ENCODE measurements at places on chromosomes 3 and 15.
A peak's percentile ranks its signal among the peaks of the same experiment; 100 is the strongest.

DNA sequence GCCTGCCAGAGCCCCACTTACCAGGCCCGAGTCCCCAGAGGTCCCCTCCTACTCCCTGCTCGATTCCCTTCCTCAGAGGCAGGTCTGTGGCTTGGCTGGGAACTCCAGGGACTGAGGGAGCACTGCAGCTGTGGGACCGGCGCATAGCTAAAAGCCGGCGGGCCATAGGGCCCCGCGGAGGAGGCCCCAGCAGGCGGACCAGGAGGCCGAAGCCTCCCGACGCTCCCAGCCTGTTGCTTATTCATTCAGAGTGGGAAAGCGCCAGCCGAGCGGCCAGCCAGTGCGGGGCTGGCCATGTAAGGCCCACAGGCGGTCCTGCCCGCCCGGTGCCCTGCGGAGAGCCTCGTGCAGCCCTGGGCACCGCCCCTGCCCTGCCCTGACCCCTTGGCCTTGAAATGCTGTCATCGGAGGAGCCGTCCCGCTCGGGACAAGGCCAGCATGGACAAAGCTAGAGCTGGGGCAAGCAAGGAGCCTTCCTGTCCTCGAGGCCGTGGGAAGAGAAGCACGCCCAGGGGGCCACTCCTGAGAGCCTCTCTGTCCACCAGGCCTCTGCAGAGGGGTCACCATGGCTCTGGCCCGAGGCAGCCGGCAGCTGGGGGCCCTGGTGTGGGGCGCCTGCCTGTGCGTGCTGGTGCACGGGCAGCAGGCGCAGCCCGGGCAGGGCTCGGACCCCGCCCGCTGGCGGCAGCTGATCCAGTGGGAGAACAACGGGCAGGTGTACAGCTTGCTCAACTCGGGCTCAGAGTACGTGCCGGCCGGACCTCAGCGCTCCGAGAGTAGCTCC, at the start of gene LOXL1:
TSS of gene LOXL1 (plus strand) at position 244 of the 784 bp plus-strand sequence. CDS start at position 566, 322 bp downstream.
- DNase-seq, result no peak

DNA sequence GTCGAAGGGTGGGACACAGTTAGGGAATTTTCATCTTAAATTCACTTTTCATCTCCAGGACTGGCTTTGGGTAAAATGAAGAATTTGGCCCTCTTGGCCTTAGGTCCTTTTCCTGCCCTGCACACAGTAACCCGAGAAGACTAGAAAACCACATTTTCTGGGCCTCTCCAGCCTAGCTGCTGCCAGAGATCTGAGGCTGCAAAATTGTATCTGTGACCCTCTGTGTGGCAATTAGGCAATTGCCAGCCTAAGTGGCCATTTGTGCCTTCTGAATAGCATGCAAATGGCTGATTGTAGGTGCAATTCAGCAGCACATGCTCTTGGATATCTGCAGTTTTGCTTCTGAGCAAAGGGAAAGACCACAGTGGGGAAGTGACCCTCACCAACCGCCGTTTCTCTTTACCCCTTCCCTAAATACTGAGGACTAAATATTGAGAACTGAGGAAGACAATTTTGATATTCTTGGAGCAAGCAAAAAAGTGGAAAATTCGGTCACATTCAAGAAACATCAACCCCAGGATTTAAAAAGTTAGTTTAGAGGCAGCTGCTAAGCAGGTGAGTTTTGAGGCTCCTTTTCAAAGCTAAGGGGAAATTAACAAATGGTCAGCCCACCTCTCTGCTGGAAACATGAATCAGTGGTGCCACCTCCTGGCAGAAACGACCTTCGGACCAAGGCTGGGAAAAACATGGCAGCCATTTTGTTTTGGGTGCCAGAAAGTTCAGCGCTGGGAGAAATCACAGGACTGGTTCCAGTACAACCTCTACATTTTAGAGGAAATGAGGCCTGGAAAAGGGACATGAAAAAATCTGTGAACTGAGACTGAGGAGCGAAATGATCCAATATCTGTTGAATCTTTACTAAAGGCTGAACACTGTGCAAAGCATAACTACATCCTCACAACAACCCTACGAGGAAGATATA, 56.6 kb upstream of the PRTG start:
- peak; percentile 43 for DNase-seq

GRCh38 chr3:47482366-47482765, 6.6 kb upstream of the SCAP start:
- no peak for DNase-seq

DNA sequence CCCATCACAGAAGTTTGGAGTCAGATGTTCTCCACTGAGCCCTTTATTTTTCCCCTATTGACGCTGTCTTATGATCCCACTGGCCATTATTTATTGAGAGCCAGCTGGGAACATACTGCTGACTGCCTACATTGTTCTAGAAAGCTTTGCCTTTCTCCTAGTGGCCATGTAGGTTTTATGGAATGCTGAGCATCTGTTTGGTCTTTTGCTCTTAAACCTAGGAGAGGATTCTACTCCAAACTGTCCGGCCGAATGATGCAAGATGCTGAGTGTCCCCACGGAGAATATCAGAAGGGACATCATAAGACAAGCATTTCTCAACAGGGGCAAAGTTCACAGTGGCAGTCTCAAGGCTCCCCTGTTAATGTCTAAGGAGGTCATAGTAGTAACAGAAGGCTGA, 171.4 kb downstream of the ARRDC4 start:
- no peak for DNase-seq
